ENCODE measurements at places on chromosomes 3 and 15.

DNA sequence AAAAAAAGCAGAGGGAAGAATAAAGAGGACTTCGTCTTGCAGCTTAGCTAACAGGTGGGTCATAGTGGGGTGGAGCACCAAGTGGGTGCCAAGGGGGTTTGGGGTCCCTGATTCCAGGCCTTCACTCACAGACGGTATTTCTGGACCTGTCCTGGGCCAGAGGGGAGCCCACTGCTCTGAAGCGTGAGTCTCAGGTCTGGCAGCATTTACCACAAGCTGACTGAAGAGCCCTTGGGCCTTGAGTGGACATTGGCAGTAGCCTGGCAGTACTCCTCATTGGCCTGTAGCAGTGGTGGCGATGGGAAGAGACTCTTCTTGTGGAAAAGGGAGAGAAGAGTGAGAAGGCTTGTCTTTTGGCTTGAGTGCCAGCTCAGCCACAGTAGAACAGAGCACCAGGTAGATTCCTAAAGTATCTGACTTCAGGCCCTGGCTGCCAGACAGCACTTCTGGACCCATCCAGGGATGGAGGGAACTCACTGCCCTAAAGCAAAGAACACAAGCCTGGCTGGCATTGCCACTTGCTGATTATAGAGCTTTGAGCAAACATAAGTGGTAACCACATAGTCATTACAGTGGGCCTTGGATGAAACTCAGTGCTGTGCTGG is 72.9 kb downstream of the GLDN start:
- no peak for DNase-seq

- no peak for DNase-seq
Observed at GRCh38 chr3:99857278-99857677, 39.6 kb downstream of the CMSS1 start.

GRCh38 chr3:23567917-23568316 is 237.8 kb upstream of the UBE2E1 start:
- DNase-seq, result peak; percentile 3

- peak; percentile 67 for DNase-seq
Observed at GRCh38 chr3:24519368-24520100, 24.9 kb upstream of the THRB start.

- peak; percentile 56 for DNase-seq
Observed at GRCh38 chr15:69377216-69377970, 36.8 kb upstream of the KIF23 start.

All from adrenal gland (tissue), 19 donors.